ENCODE measurements at places on chromosomes 6 and 20. TPM values are rescaled to one million over a fixed set of nuclear protein-coding genes. Genes with fewer than 3 reads are reported as not detected.

DNA sequence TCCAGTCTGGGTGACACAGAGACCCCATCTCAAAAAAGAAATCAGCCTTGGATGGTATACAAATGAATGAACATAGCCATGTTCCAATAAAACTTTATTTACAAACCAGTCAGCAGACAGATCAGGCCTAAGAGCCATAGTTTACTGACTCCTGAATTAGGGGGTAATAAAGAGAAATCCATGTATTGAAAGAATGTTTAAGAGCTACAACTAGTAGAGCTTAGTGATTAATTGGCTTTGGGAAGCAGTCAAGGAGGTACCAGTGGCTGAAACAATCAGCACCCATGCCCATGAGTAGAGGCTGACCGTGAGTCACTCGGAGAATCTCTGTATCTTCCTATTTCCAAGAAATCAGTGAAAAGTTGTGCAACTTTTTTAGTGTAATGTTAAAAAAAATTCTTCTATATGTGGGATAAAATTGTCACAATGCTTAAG is 223.6 kb upstream of the RREB1 start:
- no peaks in the 10 kb centered on the region for H3K27me3 ChIP-seq
- no peak for DNase-seq
- no peaks in the 10 kb centered on the region for H3K36me3 ChIP-seq

The IP6K3 gene
- 28.4 TPM for total RNA-seq

DNA sequence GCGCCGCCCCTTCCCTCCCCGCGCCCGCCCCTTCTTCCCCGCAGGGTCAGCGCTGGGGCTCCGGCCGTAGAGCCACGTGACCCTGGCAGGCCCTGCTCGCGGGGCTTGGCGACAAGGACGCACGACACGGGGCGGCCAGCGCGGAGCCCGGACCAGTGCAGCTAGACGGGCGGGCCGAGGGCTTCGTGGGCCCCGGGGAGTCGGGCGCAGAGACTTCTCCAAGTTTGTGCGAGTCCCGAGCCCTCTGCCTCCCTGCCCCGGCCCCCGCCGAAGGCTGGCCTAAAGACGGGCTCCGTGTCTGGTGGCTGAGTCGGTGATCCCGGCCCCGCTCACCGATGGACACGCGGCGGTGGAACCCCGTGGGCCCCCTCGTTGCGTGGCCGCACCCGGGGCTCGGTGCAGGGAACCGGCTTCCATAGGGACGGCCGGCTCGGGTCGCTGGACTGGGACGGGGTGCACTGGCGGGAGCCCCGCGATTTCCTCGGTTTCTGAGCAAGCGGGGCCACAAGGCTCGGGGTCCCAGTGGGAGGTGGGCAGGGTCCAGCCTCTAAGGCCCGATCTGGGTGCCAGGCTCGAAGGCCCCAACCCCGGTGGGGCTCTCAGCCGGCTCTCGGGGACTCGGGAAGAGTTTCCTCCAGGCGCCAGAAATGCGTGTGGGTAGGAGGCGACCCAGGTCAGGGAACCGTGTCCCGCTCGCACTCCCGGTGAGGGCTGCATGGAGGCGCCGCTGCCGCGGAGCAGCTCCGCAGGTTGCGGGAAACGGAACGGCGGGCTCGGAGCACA is 452 bp upstream of the GATA5 start:
- peak; percentile 66 for DNase-seq
- H3K36me3 ChIP-seq: no peaks in the 10 kb centered on the region
- H3K4me1 ChIP-seq: peaks cover 5% of the 10 kb centered on the region
- peaks cover 42% of the 10 kb centered on the region for H3K27me3 ChIP-seq

DNA sequence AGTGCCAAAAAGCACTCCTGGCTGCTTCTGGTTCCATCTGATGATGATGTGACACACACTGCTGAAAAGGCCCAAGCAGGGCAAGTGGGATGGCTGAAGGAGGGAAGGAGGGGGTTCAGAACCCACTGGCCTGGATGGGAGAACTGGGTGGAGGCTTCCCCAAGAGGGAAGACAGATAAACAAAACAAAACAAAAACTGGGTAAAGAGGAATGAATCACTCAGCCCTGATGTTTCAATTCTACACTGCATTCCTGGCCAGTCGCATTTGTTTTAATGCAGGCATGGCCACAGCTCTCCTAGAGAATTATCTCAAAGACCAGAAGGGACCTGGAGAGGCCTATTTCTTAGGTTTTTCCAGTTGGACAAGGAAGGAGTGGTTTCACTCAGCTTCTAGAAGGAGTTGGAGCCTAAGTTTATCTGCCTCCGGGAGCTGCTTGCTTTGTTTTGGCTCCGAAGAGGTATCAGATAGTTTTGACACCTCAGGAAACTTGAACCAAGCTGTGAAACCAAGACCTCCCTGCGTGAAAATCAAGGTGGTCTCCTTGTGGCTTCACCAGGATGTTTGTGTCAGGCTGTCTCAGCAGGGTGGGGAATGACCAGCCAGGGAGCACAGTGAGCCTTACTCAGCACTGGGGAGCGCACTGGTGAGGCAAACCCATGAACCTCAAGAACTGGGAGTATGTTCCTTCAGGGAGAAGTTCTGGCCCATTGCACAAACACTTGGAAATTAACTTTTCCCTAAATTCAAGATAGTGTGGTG is 16.1 kb downstream of the TTPAL start:
- no peaks in the 10 kb centered on the region for H3K27me3 ChIP-seq
- peak; percentile 35 for DNase-seq
- peaks cover 24% of the 10 kb centered on the region for H3K36me3 ChIP-seq
- peak overlapping the region; percentile 7 for H3K27ac ChIP-seq

DNA sequence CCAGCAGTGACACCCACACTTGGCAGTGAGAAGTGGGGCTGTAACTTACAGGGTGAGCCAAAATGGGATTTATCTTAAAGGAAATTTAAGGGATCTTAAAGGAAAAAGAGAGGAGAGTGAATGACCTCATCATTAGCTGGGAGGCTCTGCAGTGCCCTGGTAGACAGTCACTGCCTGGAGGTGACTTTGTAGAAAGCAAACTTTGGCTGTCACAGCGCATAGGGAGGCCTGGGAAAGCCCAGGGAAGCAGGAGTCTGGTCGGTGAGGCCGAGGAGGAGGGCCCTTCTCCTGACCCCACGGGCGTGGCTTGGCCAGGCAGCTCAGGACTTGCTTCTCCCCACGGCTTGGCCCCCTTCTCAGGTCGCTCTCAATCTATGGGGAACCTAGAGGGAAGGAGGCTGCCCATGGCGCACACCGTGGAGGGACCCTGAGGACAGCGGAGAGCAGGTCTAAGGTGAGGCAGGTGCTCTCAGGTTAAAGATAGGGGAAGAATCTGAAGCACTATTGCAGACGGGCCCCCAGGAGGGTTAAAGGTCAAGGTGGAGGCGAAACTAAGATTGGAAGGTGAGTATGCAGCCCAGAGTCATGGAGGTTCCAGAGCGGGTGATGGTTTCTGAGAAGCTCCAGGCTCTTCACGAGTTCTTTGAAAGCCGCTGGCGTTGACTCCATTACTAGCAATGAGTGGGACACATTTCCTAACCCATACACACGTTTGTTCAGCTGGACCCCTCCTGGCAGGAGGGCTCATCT is 15.6 kb upstream of the RIPK1 start:
- H3K4me3 ChIP-seq: no peak overlapping the region
- no peak overlapping the region for H3K27ac ChIP-seq
- H3K27me3 ChIP-seq: no peaks in the 10 kb centered on the region
- H3K4me1 ChIP-seq: no peaks in the 10 kb centered on the region
- H3K36me3 ChIP-seq: no peaks in the 10 kb centered on the region

DNA sequence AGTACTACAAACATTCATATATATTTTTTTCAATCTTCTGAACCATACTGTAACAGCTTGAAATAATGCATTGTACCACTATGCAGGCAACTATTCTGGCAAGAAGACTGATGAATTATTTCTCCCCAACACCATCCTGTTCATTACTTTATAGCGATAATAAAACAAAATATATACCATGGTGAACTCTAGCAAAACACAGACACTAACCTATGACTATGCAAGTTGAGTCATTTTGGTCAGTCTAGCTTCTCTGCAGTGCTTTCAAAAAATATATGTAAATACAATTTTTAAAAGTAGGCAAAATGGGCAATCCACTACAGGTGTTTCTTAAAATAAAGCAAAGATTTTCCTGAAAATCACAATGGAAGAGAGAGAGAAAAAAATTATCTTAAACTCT is 20.3 kb downstream of the PHIP start:
- H3K36me3 ChIP-seq: peaks cover 9% of the 10 kb centered on the region
- H3K4me3 ChIP-seq: no peak overlapping the region
- peaks cover 9% of the 10 kb centered on the region for H3K4me1 ChIP-seq
- no peaks in the 10 kb centered on the region for H3K27me3 ChIP-seq

The HLA-DRA gene
- total RNA-seq: 86.0 TPM

The BPIFB4 gene
- not detected for total RNA-seq

Measured in heart left ventricle (tissue), 16 donors.